Omental fat pad (tissue), 4 donors: ENCODE measurements at places on chromosomes 2 and 18.

- no peak for DNase-seq
Measured at GRCh38 chr2:215884451-215885087, 128.8 kb downstream of the MREG start.

- no peak for DNase-seq
Measured at GRCh38 chr2:141925511-141925910, 205.3 kb downstream of the LRP1B start.

- no peak for DNase-seq
Measured at GRCh38 chr18:45958730-45959129, 8.4 kb downstream of the EPG5 start.

GRCh38 chr2:210860276-210860675, 303.9 kb downstream of the CPS1 start:
- DNase-seq: no peak

- no peak for DNase-seq
Measured at GRCh38 chr2:234378440-234378839, 118.4 kb downstream of the ARL4C start.

DNA sequence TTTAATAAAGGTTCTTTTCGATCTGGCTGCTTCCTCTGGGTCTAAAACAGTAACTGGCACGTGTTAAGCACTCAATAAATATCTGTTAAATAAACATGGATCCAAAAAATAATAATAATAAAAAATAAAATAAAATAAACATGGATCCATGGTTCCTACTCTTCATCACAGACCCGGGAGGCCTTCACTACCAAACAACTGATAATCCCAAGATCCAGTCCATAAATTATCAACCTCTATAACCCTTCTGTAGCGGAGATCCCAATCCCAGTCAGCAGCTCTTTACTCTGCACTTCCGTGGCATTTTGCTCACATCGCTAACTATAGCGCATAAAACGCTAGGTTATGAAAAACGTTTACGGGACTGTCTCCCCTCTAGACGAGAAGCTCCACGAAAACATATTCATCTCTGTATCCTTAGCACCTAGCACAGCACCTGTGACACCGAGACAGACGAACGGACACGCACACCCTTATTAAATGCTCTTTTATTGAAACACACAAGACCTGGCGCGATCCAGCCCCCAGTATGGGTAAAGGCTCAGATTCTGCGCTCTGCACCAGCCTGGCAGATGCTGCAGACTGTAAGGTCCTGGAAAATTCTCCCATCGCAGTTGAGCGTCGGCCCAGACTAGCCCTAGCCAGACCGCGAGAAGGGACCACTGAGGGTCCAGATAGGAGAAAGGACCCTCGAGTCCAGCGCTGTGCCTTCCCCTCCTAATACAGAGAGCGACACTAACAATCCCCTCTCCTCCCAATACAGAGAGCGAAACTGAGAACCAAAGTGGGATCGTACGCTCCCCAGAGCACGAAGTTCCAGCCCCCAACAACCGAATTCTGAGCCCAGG, 770 bp downstream of the NBAS start:
- DNase-seq: no peak

DNA sequence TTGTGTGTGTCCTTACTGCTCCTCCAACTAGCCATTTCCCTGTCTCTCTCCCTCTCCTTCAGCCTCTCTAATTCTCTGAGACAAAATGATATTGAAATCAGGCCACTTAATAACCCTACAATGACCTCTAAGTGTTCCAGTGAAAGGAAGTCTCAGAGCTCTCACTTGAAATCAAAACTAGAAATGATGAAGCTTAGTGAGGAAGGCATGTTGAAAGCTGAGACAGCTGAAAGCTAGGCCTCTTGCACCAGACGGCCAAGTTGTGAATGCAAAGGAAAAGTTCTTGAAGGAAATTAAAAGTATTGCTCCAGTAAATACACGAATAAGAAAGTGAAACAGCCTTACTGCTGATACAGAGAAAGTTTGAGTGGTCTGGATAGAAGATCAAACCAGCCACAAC, 72.9 kb downstream of the PRKCE start:
- DNase-seq: no peak

GRCh38 chr2:20327370-20327769, 23.3 kb downstream of the PUM2 start:
- DNase-seq: no peak

DNA sequence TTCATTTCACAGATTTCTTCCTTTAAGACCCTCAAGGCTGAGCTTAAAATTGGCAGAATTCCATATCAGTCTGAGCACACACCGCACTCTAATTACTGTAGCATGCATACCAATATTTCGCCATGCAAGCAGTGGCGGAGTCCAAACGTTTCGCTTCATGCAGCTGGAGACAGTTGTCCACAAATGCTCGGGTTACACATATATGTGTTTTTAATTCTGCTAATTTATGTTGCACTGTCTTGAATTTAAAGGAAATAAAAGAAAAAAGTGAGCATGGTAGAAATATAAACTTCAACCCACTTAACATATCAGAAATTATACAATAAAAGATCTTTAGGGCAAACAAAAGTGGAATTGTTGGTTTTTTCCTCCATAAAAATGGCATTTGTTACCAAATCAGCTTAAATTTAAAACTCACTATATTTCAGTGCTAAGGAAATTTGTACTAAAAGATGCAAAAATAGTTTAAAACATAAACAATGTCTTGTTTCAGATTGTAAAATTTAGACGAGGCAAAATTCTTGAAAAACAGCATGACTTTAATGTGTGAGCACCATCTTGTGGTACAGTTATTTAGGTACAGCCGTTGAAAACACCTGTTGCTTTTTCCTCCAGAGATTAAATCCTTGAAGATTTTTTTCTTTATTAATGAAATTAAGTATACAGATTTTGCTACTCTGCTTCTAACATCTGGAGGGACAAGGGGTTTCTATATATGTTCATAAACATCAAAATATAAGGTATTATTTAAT, 24.1 kb upstream of the KANSL1L start:
- no peak for DNase-seq
